Heart right ventricle (tissue), 16 donors: ENCODE measurements at places on chromosomes 2 and 18. TPM values are rescaled to one million over a fixed set of nuclear protein-coding genes. Genes with fewer than 3 reads are reported as not detected.

- no peak for DNase-seq
These were observed 66.4 kb downstream of the MRPS9 start for GRCh38 chr2:105104208-105104731.

DNA sequence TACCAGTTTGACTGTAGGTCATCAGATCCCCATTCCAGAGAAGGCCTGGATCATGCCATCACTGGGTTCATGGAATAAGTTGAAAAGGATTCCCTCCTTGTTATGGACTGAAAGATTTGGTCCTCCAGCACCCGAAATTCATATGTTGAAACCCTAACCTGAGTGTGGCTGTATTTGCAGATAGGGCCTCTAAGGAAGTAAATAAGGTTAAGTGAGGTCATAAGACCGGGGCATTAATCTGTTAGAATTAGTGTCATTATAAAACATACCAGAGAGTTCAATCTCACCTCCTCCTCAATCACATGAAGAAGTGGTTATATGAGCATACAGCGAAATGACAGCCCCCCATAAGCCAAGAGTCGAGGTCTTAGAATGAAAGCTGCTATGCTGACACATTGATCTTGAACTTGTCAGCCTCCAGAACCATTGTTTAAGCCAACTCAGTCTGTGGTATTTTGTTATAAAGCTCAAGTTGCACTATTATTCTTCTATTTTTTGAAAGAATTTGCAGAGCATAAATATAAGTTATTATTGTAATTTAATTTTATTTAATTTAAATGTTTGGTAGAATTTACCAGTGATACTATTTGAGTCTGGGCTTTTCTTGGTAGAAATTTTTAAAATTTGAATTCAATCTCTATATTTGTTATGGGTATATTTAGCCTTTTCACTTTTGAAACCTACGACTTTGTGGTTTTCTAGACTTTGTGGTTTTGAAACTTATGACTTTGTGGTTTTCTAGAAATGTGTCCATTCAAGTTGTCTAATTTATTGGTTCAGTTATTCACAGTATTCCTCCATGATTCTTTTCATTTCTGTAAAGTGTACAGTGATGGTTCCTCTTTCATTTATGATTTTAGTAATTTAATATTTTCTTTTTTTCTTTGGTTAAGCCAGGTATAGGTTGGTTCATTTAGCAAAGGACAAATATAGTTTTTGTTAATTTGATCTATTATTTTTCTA is 1206.7 kb upstream of the CDH2 start:
- DNase-seq, result no peak

Gene ANKRD29
- total RNA-seq, result 4.3 TPM

Gene AMER3
- not detected for total RNA-seq

Gene UGT1A4
- not detected for total RNA-seq

Gene SERPINB13
- not detected for total RNA-seq

GRCh38 chr2:158319269-158319668 is 137.3 kb downstream of the CCDC148 start:
- no peak for DNase-seq

- DNase-seq, result no peak
These were observed 6.4 kb upstream of the NEUROD1 start for GRCh38 chr2:181686576-181687185.

- no peak for DNase-seq
These were observed 1.3 kb downstream of the ADCYAP1 start for GRCh38 chr18:905948-906415.

Gene PTCD3
- total RNA-seq, result 143 TPM

Gene SLC23A3
- total RNA-seq, result 0.48 TPM

- DNase-seq, result no peak
These were observed 395.8 kb downstream of the PID1 start for GRCh38 chr2:228875152-228875900.

Gene ACP1
- 76.6 TPM for total RNA-seq

DNA sequence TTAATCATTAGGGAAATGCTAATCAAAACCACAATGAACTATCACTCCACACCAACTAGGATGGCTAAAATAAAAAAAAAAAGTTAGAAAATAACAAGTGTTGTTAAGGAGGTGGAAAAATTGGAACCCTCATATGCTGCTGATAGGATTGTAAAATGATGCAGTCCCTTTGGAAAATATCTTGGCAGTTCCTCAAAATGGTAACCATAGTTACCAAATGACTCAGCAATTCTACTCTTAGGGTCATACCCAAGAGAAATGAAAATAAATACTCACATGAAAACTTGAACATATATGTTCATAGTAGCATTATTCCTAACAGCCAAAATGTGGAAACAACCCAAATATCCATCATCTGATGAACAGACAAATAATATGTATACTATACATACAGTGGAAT is 15.7 kb upstream of the ACVR2A start:
- DNase-seq, result no peak

Gene TMEM214
- 53.4 TPM for total RNA-seq

GRCh38 chr18:72086421-72086820 is 457.7 kb downstream of the CBLN2 start:
- DNase-seq, result no peak

- peak; percentile 95 for DNase-seq
These were observed at the start of gene SPTBN1 for GRCh38 chr2:54455563-54456361. SPTBN1 (plus strand) TSS chr2:54456327; CDS start chr2:54526419, 70,092 bp downstream.

Gene GPR17
- not detected for total RNA-seq

GRCh38 chr2:236254001-236254400 is 10.2 kb downstream of the ASB18 start:
- no peak for DNase-seq

GRCh38 chr18:70019991-70020390 is 72.3 kb upstream of the CD226 start:
- DNase-seq, result no peak

Gene POTEC
- total RNA-seq, result not detected

GRCh38 chr2:203909261-203909967 is 27.1 kb upstream of the ICOS start:
- peak; percentile 63 for DNase-seq

GRCh38 chr2:176156807-176157498 is at the start of gene HOXD3:
HOXD3 (plus strand) TSS chr2:176157307; CDS start chr2:176169115, 11,808 bp downstream.
- no peak for DNase-seq

DNA sequence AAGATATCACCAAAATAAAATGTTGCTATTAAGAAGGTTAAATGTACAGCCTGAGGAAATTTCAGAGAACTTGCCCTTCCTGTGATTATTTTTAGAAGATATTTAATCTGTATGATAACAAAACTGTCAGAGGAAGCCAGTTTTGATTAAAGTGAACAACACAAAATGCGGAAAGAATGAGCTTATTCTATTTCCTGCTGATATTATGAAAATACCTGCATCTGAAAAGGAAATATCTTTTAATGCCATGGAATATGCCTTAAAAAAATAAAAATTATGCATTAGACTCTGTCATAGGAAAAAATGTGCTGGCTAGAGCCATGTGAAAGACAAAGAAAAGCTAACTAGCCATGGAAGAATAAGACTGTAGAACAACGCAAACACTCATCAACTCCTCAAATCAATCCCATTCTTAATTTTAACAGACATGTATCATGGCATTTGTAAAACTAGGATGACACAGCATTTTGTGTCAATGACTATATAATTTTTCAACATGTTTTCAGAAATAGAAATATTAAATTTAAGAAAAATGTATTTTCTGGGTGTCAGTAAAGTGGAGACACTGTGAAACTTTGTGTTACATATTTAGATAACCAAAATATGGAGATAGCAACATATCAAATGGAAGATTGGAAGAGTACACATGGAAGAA is 1768.2 kb downstream of the SUCLG1 start:
- DNase-seq, result no peak

GRCh38 chr18:14978962-14979535 is 231.1 kb downstream of the ANKRD30B start:
- no peak for DNase-seq

- DNase-seq, result no peak
These were observed 210.9 kb upstream of the DDX18 start for GRCh38 chr2:117603567-117603966.

DNA sequence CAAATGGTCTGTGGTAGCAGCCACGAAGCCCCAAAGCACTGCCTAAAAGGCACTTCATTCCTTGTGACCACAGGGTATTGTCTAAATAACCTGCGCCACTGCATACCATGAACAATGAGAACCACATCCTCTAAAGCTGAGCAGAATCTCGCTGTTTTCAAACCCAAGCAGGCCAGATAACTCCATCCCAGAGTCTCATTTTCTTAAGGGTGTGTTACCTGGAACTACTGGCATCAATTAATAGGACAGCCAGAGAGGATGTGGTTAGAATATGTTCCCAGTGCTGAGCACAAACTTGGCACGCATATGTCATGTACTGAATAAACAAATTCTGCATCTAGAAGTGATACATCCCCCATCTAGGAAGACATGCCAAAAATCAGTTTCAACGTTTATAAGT is 13.0 kb downstream of the VPS4B start:
- DNase-seq, result no peak

Gene HDLBP
- 358 TPM for total RNA-seq

- DNase-seq, result no peak
These were observed 54.4 kb downstream of the ZBTB7C start for GRCh38 chr18:48354746-48355260.

- DNase-seq, result no peak
These were observed 291.5 kb downstream of the LRATD1 start for GRCh38 chr2:14923820-14924580.

- DNase-seq, result no peak
These were observed 80.1 kb upstream of the ARL5A start for GRCh38 chr2:151908204-151908882.

GRCh38 chr18:70659036-70659925 is 370.4 kb downstream of the SOCS6 start:
- DNase-seq, result no peak

DNA sequence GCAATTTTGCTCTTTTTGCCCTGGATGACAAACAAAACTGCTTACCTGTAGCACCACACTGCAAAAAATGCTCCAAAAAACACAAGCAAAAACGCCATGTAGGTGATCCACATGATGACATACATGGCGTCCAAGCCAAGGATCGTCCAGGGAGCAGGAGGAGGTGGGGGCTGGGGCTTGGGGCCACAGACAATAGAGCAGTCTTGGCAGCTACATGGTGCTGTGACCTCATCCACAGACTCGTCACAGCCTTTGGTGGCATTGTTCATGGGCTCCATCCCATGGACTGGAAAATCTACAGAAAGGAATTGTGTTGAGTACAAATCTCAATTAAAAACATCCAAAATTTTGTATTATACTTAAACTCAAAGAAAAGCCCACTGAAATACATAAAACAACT is 26.1 kb downstream of the NPC1 start:
- DNase-seq, result no peak

Gene HOXD8
- total RNA-seq, result not detected

Gene SLC9A4
- not detected for total RNA-seq
